ENCODE measurements at places on chromosomes 5 and 9. TPM values are rescaled to one million over a fixed set of nuclear protein-coding genes. Genes with fewer than 3 reads are reported as not detected.

Gene UTP15
- 18.5 TPM for total RNA-seq

Gene PLEKHG4B
- 1.3 TPM for total RNA-seq

Gene PRDM9
- not detected for total RNA-seq

Gene HMMR
- 21.5 TPM for total RNA-seq

Gene GZMA
- not detected for total RNA-seq

Gene LHX3
- 0.10 TPM for total RNA-seq

Gene AMBP
- 7.8 TPM for total RNA-seq

Gene PCDHGA7
- total RNA-seq, result 1.2 TPM

Gene ZNF782
- total RNA-seq, result 2.5 TPM

Gene PTGES
- total RNA-seq, result 149 TPM

Gene MTREX
- 29.4 TPM for total RNA-seq

Gene SLC36A2
- not detected for total RNA-seq

Gene OLFM1
- 9.9 TPM for total RNA-seq
